ENCODE measurements at places on chromosomes 7 and 10.

- no peak for DNase-seq
Observed at GRCh38 chr10:84547616-84548015, 219.2 kb downstream of the CCSER2 start.

GRCh38 chr7:23542752-23543151, 11.0 kb upstream of the TRA2A start:
- DNase-seq = no peak

DNA sequence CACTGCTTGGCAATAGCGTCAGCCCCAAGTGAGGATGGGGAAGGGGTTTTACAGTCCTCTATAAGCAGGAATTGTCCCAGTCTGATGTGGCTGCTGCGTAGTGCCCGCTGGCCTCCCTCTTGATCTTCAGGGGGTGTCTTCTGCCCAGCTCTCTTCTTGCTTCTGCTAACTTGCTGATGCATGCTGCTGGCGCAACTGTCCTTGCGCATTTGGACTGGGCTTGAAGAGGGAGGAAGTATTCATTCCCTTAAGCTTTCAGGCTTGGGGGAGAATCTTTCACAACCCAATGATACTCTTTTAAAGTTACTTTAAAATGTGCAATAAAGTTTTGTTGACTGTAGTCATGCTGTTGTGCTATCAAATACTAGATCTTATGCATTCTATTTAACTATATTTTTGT, 10.3 kb downstream of the GALNT11 start:
- no peak for DNase-seq

GRCh38 chr7:74294191-74294998, 5.2 kb downstream of the CLIP2 start:
- DNase-seq = no peak

DNA sequence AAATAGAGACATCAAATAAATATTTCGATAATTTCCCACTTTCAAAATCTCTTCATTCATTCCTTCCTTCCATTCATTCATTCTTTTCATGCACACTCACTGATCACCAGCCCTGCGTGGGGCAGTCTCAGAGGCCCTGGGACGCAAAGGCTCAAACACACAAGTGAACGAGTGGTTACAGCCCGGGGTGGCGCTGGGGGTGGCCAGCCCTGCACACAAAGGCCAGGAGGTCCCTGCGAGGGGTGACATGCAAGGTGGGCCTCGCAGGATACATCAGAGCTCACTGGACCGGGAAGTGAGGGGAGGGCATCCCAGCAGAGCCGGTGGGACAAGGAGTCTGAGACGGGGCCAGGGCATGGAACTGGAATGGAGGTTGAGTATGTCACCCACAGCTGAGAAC, 29.9 kb upstream of the TTYH3 start:
- no peak for DNase-seq

DNA sequence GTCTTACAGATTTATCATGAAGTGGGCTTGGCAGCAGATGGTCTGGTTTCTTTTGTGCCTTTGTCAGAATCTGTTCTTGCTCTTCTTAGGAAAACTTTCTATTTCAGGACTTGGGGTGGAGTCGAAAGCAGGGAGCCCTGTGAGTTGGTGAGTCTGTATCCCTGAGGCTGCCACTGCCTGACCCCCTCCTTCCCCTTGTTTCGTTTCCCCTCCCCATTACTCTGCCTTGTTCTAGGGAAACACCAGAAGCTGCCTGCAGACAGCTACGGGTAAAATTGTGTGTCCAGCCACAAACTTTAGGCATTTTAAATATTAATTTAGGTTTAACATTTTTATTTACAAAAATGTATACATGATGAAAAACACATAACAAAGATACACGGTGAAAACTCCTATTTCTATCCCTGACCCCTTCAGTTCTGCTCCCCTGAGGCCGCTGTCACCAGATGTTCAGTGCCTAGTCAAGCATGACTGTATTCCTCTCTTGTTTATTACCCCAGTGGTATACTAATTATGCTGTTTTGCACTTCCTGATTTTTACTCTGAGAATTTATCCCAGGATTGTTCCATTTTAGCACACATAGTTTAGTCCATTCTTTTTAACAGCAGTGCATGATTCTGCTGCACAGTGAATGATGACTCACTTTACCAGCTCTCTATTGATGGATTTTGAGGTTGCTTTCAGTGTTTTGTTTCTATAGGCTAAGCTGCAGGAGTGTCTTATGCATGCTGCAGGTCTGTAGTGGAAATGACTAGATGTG, 9.1 kb downstream of the TSPAN14 start:
- DNase-seq = no peak

DNA sequence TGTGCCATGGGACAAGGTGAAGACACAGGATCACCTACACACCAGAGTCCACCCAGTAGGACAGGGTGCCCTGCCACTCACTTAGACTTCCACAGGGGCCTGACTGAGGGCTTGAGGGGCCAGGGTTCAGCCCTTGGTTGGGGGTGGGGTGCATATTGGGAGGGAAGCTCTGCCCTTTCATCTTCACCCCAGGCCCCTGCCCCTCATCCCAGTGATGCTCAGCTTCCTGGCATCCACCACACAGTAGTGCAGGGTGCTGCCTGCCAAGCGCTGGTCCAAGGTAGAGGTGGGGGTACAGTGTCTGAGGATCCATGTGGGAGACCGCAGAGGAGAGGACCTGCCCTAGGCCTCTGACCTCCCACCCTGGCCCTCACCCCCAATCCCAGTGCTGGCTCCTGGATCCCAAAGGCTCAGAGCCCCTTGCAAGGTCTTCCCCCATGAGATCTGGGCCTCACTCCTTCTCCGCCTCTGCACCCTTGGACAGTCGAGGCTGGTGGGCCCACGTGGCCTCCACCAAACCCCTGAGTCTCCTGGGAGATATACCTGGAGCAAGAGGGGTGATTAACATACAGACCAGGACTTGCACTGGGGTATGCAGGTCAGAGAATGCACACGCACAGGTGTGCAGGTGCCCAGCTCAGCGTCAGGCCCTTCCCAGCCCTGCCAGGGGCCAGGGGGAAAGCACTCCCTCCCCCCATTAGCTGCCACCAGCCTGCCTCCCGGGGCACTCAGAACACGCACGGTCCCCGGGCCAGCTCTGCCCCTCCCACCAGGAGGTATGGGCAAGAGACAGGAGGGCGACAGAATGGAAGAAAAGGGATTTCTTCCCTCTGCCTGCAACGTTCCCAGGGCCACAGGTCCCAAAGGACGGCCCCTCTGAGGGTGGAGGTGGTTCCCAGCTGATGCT, 8.6 kb upstream of the IRF5 start:
- no peak for DNase-seq

DNA sequence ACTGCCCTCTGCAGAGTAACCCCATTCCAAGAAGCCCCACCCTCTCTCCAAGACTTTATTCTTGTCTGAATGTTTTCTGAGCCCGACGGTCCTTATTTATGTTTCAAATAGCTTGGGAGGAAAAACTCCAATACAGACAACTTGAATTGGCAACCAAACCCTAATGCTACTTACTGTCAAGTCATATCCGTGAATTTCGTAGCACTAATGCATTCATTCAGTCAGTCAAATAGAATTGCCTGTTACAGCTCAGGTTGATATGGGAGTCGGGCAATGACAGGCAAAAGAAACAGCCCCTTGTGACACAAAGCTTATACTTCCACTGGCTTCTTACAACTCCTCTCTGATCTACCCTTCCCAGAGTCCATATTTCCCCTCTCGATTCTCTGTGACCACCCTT, 58.5 kb upstream of the LRGUK start:
- DNase-seq = no peak

DNA sequence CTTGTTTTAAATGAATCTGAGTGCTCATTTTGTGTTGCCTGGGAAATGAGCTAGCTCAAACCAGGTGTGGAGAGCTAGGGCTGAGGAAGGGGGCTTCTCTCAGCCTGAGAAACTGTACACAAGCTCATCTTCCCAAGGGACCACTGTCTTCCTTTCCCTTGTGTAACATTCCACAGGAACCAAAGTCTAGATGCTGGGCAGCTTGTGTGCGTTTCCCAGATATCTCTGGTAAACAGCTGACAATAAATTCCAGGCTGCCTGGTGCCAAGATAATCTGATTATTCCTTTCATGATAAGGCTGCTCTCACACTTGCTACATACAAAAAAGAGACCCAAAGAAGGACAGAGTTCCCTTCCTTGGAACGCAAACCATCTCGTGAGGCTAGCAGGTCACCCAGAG, 33.1 kb upstream of the MKLN1 start:
- no peak for DNase-seq

DNA sequence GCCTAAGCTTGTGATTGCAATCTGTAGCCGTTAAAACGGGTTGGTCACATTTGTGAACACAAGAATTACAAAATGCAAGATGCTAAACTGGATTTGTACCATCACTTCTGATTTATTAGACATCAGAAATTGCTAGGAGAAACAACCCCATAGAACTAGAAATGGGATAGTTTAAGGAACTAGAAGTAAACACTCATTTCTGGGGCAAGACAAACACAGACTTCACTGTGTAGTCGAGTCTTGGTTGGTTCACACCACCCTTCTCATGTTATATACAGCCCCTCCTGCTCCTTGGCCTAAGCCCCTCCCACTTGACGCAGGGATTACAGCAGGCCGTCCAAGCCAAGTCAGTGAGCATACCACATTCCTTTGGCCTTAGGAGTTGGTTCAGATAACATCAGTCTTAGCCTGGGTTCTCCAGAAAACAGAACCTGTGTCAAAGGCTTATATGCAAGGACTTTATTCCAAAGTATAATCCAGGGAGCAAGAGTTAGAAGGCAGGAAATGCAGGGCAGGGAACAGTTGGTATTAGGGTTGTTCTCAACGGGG, 2.0 kb upstream of the NRAP start:
- no peak for DNase-seq

DNA sequence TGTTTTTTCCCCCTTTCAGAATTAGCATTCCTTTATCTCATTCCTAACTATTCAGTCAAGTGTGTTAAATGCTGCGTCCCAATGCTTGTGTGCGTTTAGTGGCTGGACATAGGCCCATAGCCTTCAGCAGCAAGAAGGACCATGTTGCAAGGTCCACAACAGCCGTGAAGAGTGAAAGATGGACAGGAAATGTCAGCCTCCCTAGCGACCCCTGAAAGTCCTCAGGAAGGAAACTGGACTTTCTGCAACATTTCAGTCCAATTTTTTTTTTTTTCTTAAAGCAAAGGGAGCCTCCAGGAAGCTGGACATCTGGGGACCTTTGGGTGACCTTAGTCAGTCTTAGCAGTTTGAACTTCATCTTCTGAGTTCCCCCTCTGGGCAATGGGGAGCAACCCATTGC, 550.7 kb upstream of the MGMT start:
- no peak for DNase-seq

DNA sequence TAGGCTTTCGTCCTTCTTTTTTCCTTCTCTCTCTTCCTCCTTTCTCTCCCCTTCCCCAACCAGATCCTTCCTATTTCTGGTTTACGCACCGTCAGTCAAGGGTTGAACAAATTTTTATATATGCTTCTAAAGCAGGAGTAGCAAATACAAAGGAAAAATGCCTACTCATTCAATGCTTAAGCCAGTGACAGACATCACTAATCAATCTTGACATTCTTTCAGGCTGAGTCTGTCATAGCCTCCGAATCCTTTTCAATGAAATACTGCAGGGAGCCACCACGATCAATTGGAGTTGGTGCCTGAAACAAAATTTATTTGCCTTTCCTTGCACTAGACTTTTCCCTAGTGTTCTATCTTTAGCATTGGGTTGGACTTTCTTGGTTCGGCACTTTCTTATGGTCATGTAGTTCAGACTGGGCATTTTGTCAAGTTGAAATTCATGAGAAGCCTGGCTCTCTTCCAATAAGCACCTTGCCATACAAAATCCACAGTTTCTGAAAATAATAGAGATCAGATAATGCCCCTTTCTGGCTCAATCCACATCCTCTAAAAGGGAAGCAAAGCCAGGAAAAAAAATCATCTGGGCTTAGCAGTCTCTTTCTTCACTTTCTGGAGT, 239.5 kb upstream of the PLXNA4 start:
- no peak for DNase-seq

GRCh38 chr7:101303102-101303701, 18.4 kb downstream of the IFT22 start:
- no peak for DNase-seq

DNA sequence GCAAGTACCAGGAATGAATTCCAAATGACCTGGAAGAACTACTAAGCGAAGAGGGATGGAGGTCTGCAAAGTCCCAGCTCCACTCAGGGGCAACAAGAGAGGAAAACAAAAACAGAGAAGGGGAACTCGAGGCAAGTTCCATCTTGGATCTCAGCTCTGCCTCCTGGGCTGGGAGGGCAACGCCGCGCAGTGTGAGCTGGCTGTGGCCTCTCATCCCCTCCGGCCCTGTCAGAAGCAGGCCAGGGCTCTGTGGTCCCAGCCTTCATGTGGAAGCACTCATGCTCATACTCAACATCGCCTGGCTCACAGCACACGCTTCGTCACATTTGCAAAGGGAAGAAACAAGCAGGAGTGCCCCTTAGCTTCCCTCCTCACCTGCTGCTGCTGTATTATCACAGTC, 627.9 kb upstream of the MGMT start:
- DNase-seq = no peak

DNA sequence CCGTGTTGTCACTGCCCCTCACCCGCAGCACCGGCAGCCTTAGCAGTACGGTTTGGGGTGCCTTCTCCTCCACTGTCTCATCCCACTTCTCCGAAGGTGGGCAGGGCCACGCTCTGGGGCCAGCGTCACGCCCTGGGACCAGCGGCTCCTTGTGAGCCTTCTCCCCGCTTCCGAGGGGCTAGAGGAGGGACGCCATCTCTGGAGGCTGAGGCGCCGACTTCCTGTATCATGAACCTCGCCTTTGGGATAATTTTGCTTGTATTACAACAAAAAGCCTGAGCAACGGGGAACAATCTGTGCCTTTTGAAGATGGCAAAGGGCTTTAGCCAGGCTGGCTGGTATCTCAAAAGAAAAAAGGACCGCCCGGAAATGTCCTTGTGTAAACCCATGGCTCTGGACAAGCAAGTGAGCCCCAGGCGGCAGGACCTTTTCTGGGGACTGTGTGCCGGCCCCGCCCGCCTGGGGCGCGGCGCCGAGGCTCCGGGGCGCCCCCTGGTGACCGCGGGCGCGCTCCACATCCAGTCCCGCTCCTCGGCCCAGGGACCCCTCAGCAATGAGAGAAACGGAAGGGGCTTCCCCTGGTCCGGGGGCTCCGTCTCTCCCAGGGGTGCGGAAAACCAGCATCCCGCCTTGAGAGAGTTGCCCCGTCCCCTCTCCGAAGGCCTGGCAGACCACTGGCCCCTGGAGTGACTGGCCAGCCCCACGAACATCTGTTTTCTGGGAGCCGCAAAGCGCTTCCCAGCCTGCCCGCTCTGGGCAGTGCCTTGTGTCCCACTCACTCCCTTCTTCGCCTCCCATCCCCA, 3.8 kb downstream of the DEPP1 start:
- DNase-seq = peak; percentile 72

GRCh38 chr7:114957444-114957843, 35.5 kb downstream of the MDFIC start:
- DNase-seq = no peak

GRCh38 chr7:158285383-158285770, 302.2 kb downstream of the PTPRN2 start:
- no peak for DNase-seq

- DNase-seq = no peak
Observed at GRCh38 chr10:28558186-28558585, 25.3 kb downstream of the WAC start.
